ENCODE measurements at places on chromosomes 12 and 14. TPM values are rescaled to one million over a fixed set of nuclear protein-coding genes. Genes with fewer than 3 reads are reported as not detected.

DNA sequence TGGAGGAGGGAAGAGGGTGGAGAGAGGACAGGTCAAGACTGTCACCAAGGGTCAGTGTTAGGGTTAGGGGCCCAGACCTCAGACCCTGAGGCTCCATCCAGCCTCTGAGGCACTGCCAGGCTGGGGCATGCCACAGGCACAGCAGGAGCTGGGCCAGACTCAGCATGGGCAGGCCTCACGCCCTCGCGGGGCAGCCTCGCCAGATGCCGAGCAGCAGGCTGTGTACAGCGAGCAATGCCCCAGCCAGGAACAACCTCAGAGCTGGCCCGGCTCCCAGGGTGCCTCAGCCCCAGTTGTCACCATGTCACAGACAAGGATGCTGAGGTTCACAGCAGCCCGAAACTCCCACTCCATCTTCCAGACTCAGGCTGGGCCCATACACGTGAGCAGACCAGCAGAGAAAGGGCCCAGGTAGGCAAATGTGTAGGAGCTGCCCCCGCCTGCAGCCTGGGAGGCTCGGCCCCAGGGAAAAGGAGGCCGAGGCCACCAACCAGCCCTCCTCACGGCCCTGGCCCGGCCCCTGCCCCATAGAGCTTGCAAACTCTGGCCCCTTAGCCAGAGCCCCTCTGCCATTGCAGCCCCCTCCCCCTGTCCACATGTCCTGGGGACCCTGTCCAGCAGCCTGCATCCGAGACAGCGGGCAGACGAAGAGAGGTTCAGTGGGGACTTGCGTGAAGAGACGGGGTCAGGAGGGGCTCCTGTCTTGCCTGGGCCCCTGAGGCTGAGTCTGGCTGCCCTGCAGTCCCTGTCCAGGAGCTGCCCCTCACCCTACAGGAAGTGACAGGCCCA, 7.5 kb downstream of the C14orf180 start:
- no peak for DNase-seq

GRCh38 chr12:131894313-131894860, at the start of gene ULK1:
Gene ULK1 (plus strand): TSS chr12:131894622. CDS start chr12:131895002, 380 bp downstream.
- peak; percentile 23 for DNase-seq

DNA sequence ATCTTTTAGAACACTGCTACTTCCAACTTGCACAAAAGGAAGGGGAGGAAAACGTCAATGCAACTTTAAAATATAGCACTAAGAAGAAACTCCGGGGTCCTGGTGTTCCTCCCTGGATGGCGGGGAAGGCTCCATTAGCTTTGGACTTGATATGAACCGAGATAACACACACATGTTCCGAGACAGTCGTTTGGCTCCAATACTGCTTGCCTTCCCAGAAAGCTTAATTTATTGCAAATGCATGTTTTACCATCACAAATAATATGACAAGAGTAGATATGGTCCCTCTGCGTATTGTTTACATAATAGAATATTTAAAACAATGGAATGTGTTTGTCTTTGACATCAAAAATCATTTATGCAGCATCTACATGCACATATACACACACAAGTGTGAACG, 87.6 kb upstream of the CLMN start:
- DNase-seq: no peak

- DNase-seq: peak; percentile 35
Measured at GRCh38 chr14:88518592-88519512, 36.0 kb downstream of the PTPN21 start.

DNA sequence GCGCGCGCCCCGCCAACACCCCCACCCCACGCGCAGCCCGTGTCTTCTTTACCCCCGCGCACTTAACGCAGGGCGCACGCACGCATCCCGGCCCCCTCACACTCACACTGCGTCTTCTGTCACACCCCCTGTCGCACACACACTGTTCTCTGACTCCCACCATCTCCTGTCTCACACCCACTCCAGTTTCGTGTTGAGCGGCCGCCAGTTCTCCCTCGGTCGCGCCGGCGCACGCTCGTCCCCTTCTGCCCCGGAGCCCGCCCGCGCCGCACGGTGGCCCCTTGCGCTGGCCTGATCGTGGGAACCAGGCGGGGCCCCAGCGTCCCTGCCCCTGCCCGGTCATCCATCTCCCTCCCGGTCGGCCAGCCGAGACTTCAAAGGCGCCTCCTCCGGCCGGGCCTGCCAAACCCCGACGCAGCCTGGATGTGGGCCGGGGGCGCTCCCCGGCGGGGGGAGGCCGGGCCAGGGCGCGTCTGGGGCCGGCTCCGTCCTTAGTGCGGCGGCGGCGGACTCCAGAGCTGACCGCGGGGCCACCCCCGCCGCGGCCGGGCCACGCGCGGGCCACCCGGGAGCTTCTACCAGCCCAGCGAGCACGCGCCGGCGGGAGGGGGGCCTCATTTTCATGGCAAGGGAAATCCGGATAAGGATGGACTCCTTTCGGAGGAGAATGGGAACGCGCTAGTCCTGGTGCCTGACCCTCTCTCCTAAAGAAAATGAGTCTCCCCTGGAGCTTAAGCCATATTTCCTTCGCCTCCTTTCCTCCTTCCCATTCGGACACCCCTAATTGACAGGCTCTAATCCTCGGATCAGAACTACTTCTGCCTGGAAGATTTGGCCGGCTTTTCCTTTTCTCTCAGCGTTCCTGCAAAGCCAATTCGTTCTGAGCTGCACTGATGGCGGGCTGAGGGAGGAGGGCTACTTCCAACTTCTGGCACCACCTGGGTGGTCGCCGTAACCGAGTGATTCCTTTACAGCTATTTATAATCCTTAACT, 82.0 kb upstream of the HMGA2 start:
- no peak for DNase-seq

- DNase-seq: no peak
Measured at GRCh38 chr12:6250343-6250742, 50.1 kb downstream of the CD9 start.

DNA sequence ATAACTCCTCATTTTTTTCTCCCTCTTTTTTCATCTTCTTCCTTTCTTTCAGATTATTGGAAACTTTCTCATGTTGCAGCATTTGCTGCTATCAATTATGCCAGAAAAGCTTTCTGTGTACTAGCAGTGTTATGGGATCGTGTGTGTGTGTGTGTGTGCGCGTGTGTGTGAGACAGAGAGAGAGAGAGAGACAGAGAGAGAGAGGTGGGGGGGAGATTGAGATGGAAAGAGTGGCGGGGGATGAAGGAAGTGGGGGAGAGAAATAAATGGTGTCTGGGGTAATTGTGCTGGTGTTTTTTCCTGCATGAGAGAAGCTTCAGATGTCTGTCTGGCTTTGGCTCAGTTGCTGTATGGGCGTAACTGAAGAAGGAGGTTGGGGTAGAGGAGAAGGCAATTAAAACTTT, 268.9 kb downstream of the RAD51B start:
- DNase-seq: no peak

- DNase-seq: no peak
Measured at GRCh38 chr14:32656601-32657000, 282.1 kb upstream of the NPAS3 start.

DNA sequence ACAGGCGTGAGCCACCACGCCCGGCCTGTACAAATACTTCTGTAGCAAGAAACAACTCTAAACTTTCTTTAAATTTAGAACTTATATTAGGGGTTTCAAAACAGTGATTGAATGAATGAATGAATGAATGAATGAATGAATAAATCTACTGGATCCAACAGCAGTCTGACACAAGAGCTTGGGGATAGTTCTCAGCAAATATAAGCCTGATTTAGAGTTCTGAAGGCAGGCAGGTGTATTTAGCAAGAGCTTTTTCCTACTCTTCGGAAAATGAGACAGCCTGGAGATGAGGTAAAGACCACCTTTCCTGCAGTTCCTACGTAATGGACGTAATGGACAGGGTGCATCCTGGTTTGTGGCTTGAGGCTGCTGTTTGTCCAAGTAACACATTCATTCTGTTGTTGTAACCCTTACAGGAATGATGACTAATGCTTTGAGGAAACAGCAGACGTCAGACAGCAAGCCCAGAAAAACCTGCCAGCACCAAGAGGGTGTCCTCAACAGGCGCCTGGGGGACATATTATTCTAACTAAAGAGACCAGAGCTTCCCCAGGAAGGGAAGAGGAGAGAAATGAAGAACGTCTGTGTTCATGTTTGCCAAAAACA, 277.4 kb upstream of the SOX5 start:
- peak; percentile 77 for DNase-seq

DNA sequence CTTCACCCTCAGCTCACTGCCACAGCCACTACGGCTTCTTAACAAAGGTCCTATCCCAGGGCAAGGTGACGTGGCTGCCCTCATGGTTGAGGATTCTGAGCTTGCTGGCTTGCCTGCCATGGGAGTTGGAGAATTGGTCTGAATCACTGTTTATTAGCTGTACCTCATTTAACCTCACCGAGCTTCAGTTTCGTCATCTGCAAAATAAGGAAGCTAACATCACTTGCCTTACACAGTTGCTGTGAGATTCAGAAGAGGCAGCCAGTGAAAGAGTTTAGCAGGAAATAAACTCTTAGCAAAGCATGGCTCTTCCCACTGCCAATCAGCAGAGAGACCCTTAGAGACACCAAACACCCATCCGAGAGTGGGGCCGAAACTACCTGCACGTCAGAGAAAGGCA, 90.1 kb upstream of the KCNA1 start:
- no peak for DNase-seq

DNA sequence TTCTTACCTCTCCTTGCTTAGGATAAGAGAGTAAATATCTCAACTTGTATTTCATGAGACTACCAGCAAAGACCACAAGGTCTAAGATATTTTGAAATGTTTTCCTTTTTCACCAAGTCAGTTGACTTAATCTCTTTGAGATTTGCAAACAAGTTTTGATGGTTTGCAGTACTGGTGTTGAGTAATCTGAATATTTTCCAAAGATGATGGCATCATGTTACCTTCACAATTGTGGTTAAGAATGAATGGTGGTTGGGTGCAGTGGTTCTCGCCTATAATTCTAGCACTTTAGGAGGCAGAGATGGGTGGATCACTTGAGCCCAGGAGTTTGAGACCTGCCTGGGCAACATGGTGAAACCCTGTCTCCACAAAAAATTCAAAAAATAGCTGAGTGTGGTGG, 225.7 kb downstream of the TMTC2 start:
- DNase-seq: no peak

DNA sequence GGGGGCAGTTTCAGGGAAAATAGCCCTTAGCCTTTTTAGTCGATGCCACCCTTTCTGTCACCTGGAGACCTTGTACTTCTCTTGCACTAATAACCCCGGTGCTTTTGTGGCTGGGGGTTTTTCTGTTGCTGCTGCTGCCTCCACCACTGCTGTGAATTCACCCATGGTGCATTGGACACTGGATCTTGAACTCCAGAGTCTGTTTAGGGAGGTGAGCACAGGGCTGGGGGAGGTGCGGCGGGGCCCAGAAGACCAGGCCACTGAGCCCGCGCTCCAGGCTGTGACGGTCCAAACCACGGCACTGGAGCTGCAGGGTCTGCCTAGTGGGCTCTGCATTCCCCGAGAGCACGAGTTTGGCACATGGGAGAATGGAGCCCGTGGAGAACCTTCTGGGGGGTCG, 100.6 kb downstream of the NINJ2 start:
- DNase-seq: no peak

DNA sequence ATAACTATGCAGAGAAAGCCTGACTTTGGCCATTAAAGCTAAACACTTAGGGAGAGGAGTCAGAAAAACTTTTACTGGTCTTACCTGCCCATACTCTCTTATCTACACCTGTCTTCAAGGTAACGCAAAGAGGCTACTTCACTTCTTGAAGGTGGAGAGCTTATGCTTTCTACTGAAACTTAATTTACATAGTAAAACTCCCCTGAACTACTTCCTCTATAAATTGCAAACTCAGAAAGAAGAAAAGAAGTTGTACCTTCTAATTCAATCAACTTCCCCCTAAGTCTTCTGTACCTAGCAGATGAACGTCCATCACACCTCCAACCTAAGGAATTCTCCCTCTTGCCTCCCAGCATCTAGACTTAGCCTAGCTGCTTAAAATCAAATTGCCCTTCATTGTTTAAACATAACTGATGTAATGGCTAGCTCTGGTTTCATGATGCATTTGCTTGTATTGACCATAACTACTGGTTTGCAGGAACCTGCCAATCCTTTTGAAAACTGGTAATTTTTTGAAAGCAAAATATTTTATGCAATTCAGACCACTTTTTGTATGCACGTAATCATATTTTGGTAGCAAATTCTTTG, 87.7 kb downstream of the STON2 start:
- no peak for DNase-seq

DNA sequence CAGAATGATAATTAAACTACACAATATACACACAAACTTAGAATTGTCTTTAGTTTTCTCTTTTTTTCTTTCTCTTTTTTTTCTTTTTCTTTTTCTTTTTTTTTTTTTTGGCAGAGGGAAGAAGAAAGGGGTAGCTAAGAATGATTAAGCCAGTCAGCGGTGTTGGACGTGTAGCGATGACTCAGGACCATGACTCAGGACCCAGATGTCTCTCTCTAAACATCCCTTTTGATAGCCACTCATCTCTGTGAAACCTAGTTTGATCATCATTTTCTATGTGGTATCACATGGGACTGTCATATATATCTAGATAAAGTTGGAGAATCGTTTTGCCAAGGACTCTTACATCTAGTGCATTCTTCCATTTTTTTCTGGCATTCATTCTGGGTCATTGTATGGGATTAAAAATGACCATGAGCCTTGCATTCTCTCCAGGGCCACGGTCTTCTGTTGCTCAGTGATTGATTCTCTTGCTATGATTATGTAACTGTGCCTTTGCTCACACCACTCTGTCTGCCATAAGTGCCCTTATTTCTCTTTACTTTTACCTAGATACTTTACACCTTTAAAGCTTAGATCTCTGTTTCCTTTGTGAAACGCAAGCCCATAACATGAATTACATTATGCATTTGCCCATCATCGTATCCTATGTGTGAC, 26.6 kb upstream of the NRXN3 start:
- peak; percentile 38 for DNase-seq

GRCh38 chr12:114311974-114312373, 94.0 kb downstream of the TBX5 start:
- DNase-seq: no peak

DNA sequence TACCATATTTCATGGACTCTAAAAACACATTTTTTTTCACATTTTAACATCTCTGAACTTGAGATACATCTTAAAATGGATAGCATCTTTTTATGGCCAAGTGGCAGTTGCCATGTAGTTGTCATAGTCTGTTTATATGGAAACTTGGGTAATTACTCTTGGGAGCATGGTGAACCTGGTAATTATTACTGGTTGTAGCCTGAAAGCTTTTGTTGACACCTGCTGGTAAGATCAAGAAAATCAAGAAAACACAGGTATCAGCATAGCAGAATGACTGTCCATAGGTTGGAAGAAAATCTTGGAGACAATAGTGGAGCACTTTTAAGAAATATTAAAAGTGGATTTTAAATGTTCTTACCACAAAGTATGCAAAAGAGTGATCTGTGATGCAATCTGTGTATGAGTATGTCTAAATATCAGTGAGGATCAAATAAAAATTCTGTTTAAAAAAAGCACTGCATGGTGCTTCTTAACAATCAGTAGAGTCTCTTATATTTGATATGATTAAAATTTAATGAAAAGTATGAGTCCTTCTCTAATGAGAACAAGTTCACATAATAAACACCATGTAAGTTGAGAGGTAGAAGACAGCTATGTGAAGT, 44.2 kb downstream of the TTC8 start:
- DNase-seq: no peak

The RAB2B gene
- total RNA-seq: 29.5 TPM

The SLCO1B1 gene
- not detected for total RNA-seq

The CRACR2A gene
- total RNA-seq: 6.2 TPM

The DPPA3 gene
- total RNA-seq: not detected

The APAF1 gene
- 15.7 TPM for total RNA-seq

The CCDC38 gene
- total RNA-seq: not detected

The TSPAN19 gene
- 0.92 TPM for total RNA-seq

The MUCL1 gene
- not detected for total RNA-seq

The OLR1 gene
- total RNA-seq: not detected
